ENCODE measurements at places on chromosomes 6 and 20.

DNA sequence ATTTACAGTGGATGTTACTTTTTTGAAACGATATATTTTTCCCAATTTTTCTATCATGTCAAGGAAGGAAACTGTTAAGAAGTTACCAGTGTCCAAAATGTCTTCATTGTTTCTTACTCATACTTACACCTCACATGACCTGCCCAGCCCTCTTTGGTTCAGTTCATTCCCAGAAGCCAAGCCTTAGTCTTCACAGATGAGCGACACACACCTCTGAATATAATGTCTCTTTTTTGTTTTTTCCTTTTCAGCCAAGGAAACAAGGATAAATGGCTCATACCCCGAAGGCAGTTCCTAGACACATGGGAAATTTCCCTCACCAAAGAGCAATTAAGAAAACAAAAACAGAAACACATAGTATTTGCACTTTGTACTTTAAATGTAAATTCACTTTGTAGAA is 225.2 kb downstream of the SMOC2 start:
- no peak for DNase-seq

DNA sequence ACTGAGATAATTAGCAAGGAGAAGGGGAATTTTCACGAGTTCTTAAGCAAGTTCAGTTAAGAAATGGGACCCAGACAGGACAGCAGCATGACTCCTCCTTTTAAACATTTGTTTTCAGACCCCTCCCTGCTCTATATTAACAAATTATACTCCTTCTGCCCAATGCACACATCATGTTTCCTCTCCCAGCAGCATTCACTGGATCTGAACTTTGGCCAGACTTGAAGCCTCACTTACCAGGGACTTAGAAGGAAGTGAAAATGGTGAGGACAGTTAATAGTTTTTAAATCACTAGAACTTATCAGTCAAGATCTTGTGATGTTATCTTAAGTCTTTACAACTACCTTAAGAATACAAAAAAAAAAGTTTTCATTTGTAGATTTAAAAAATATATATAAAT is 1174.7 kb upstream of the MAP3K7 start:
- DNase-seq: no peak

GRCh38 chr6:5457983-5458683 is 196.8 kb downstream of the FARS2 start:
- no peak for DNase-seq

DNA sequence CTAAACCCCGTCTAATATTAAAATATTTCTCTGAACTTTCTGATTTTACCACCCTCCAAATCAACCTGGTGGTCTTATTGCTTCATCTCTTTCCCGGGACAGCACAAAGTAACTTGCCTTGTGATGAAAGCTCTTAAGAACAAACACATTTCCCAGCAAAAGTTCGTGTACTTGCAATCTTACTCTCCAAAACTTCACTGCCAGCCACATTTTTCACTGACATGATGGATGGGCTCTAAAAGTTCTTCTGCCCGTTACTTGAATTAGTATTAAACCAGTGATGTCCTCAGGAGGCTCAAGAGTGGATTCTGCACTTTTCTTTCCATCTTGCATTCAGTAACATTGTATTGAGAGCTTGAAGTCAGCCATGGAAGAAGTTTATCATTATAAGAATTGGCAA is 731.6 kb upstream of the GJE1 start:
- no peak for DNase-seq

DNA sequence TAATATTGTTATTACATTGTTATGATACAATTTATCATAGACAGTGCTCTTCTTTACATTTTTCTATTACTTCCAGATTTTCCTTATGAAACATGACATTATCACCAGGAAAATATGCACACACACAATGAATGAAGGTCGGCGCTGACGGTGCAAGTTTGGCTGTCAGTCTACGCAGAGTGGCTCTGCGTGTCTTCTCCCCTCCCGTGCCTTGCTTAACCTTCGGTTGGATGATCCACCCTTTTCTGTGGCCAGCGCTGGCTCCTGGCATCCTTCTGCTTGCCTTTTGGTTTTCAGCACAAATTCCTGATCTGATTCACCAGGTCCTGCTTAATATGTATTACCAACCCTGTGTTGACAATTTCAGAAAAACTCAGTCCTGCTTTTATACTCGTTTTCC is 157.4 kb downstream of the TSHZ2 start:
- no peak for DNase-seq

DNA sequence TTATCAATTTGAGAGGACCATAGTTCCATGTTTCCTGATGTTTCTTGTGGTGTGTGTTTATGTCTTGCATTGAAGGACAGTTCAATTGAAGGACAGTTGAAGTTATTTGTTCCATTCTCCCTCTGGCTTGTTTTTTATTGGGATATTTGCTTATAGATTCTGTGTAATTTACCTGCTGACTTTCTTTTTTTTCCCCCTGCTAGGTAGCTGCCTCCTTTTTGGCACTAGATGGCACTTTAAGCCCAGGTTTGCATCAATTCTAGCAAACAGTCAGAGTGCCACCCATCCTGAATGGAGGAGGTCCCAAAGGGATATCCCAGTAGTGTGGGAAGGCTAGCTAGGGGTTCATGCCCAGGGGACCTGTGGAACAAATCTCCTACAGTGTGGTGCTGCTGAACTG is 78.1 kb downstream of the CFAP61 start:
- no peak for DNase-seq

DNA sequence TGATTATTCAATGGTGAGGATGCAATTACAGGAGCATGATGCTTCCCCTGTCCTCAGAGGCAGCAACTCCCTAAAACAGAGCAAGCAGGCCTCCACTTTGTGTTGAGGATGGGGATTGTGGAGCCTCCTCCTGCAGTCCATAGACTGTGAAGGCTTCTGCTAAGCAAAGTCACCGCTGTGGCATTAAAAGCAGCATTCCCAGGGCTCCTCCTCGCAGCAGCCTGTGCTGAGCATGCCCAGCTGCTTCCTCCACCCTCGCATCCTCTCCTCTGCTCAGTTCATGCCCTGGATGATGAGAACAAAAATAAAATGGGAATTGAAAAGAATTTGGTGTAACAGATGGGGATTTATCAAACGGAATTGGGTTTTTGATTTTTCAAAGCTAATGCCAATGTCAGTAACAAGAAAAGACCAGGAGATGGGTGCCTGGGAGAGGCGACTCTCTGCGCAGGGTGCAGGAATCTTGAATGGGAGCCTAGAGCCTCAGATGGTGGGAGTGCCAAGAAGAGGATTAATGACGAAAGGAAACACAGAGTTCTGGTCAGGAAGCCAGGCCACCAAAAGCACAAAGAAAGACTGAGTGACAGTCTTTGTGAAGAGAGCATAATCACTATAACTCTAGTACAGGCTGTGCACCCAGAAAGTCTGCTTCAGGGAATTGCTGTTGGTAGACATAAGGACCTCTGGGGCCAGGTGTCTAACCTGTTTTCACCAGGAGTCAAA is 347.6 kb downstream of the TPBG start:
- no peak for DNase-seq

- no peak for DNase-seq
Observed at GRCh38 chr20:15703171-15703911, 869.9 kb downstream of the KIF16B start.

DNA sequence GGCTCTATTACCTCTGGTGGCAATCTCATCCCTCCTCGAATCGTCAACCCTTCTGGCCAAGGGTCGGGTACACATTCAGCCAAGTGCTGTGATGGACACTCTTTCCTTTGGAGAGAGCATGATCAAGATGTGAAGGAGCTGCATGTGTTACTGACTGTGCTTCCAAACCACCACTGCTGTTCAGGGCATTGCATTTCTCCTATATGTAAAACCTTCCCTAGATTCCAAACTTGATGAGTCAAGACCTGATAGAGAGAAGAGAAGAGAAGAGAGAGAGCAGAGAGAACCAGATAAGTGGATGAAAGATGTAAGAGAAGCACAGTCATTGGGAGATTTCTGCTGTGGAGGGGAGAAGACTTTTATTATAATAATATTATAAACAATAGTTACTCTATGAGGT is 162.2 kb downstream of the KCNQ5 start:
- DNase-seq: no peak

DNA sequence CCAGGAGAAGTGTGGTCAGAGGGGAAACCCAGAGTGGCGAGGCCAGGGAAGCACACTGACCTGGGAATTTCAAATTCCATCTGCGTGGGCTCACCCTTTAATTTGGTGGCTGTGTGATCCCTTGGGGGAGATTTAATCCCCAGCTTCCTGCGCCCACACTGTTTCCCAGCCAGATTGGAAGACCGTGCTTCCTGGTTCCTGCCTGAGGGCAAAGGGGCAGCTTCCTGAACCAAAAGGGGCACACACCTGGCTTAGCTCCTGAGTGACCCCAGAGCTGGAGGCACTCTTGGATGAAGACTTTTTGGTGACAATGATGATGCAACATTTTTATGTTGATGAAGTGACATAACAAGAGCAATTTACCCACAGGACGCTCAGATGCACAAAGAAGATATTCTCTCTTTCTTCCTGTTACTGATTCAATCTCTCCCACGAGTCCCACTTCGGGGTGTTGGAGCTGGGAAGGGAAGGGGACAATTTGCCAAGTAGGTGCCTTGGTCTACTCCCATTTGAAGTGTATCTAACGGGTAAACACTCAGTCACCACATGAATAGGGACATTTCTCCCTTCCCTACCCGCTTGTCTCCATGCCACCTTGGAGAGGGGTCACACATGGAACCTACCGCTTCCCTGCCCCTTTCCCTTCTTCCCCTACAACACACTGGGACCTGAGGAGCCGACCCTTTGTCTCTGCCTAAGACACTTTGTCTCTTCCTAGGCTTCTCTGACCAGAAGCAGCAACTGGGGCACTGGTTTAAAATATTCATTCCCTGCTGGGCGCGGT is 28.6 kb upstream of the CDKN1A start:
- DNase-seq: no peak

GRCh38 chr6:1043458-1043836 is 268.5 kb upstream of the FOXQ1 start:
- DNase-seq: no peak

GRCh38 chr6:84739866-84740208 is 24.6 kb downstream of the TBX18 start:
- DNase-seq: no peak

GRCh38 chr6:101117393-101118135 is 236.4 kb upstream of the ASCC3 start:
- no peak for DNase-seq

DNA sequence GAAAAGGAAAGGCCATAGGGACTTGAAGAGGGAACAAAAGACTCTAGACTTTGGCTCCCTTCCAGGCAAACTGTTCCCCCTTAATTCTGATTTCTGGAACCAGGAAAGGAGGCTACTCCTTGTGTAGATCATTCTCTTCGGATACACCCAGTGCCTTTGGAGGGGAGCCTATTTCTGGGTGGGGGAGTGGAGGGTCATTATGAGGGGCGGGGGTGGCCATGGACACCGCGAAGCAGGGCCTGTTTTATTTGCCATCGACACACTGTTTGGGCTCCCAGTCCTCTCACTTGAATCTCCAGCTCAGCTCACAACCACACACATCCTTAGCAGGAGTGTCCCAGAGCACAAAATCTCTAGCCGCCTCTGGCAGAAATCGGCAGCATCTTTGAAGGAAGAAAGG is 132.3 kb downstream of the PXDC1 start:
- DNase-seq: no peak

DNA sequence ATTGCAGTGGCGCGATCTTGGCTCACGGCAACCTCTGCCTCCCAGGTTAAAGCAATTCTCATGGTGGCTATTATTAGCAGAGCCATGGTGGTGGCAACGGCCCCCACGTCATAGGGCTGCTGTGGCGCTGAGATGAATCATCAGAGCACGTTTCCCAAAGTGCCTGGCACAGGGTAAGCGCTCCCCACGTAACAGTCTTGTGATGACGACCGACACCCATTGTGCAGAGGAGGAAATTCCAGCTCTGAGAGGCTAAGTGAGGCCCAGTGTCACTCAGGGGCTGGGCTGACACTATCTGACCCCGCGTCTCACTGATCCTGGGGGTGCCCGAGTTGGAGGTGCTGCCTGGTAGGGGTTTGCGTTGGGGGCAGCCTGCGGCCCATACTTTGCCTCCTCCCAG is 16.2 kb downstream of the SUN5 start:
- DNase-seq: no peak

GRCh38 chr6:3247255-3248146 is 11.2 kb upstream of the PSMG4 start:
- DNase-seq: no peak

DNA sequence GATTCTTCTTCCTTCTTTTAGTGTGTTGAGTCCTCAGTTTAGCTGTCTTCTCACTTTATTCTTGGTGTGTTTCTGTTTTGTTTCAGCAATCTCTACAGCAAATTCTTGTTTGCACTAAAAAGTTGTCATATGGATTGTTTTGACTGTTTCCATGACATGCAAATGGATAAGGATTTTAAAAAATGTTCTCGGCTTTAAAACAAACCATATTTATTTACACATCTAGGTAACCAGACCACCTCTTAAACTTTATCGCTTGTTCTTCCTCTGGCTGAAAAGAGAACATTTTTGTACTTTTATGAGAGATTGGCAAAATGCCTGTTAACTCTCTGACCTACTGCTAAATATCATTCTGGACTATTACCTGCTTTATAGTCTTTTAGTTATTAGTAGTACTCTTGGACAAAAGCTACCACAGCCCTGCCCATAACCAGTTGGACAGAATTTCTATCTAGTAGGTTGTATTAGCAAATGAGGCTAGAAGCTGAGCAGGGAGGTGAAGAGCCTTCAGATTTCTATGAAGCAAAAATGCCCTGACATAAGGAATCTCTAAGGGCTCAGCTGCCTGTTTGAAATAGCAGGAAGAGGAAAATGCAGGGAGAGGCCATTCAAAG is 268.3 kb downstream of the CD109 start:
- DNase-seq: no peak

DNA sequence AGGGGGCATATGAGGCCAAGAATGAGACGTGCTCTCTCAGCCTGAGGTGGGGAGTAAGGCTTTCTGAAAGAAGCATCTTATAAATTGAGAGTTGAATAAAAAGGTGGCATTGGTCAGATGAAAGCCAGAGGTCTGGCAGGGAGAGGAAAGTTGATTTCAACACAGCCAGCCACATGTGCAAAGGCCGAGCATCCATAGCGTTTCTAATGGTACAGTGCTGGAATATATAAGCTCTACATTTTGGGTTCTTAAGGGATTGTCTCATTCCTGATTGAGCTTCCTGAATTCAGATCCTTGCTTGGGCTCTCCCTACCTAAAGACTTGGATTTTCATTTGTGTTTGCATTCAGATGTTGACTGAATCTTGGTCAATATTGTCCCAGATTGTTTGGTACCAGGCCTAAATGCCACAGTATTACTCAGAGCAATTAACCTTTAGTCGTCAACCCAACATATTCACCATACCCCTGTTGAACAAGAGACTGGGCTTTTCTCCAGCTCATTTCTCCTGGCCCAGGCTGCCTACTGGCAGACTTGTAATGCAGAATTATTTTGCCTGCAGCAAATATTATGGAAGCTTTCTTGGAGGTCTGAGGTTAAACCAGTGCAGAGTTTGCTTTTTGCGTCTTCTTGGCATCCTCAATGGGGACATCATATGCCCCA is 14.5 kb upstream of the BCAS1 start:
- no peak for DNase-seq

DNA sequence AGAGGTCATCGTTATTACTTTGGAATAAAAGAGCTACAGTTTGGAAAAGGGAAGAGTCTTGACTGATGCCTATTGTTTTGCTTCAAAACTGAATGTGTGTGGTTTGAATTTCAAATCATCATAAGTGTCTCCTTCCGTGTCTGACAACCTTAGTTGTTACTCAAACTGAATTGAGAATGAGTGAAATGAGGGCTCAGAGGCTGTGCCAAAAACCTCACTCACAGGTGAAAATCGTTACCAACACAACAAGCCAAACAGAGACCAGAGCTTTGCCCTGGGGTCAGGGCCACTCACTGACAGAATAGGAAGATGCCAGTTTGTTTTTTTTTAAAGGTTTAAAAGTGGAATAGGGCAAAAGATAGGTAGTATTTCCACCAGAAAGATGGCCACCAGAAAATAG is 15.2 kb upstream of the SIRT5 start:
- no peak for DNase-seq

Data from stimulated activated CD8-positive, alpha-beta memory T cell treated with anti-CD3 and anti-CD28 coated beads, Interleukin-15, amount 100 ng/mL, for 4 hours (primary cell).